ENCODE measurements at places on chromosomes 1 and 21.

DNA sequence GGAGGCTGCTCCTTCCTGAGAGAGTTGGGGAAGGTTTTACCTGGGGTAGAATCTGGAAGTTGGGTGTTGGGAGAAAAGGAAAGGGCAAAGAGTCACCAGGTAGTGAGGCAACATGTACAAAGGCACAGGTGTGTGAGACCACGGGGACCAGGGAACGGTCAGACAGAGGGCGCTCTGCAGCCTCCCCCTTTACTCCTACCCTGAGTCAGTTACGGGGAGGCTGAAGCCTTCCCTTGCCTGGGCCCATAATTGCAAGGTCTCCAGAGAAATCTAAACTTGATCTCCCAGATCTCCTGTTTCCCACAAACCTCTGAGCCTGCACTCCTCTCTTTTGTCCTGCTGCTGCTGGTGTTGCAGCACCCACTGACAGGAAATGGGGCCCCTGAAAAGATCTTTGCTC lies 22.0 kb downstream of the CCN1 start:
- no peak for DNase-seq

DNA sequence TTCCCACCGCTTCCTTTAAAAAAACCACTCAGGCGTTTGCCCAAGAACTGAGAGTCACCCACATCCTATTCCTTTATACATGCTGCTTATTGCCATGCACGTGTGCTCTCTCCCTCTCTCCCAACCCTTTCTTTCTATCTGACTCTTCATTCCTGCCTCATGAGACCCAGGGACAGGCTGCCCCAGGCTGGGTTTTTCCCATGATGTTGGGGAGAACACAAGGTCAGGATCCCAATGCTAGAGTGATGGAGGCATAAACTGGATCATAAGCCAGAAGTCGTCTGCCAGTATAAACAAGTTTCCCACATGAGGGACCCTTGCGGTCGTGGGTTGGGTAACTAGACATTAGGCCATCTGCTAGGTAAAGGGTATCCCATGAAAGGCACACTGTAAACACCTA lies 64.9 kb downstream of the CD2 start:
- no peak for DNase-seq

DNA sequence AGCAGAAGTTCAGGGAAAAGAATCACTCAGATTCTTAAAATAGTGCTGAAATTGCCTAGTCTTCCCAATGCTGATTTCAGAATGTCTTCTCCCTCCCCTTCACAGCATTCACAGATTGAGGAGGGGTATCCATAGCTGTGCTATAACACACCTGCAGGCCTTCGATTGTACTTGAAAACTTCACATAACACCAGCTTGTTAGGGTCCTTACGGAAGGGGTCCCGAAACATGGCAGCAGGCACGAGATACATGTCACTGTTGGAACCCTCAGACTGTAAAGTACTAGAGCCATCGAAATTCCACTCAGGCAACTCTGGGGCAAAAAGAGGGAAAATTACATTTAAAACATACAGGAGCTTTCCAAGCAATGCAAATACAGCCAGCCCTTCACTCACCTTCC lies 4.6 kb downstream of the GLUL start:
- DNase-seq: no peak

DNA sequence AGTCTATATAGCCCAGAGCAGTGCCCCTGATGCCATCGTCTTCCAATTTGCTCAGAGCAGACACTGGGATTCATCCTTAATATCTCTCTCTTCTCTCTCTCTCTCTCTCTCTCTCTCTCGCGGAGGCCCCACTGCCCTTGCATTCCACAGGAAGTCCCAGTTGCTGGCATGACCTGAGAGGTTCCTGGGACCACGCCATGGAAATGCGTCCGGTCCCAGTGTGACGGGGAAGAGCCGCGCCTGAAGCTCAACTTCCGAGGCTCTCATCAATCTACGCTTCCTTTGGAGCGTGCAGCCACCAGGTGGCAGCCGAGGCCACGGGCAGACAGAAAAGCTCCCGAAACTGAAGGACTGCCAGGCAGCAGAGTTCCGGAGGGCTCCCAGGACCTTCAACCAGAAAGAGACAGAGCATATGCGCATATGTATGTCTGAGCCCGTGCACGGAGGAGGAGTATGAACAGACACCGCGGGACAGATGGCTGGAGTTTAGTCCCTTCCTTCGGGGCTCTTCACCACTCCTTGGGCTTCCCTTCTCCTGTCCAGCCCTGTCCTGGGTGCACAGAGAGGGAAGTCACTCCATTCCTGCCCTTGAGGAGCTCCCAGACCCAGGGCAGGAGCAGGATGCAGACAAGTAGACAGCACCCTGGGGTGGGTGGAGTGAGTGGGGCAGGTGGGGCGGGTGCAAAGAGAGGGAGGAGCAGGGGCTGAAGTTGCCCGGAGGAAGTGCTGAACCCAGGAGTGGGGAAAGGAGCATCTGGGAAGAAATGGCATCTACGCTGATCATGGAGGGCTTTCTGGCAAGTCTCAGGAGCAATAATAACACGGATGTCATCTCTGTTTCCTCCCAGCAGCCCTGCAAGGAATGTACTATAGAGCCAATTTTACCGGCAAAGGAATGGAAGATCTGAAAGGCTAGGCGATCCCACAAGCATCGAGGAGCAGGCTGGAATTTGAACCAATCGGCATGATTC lies 10.5 kb downstream of the PDZK1IP1 start:
- peak; percentile 77 for DNase-seq

DNA sequence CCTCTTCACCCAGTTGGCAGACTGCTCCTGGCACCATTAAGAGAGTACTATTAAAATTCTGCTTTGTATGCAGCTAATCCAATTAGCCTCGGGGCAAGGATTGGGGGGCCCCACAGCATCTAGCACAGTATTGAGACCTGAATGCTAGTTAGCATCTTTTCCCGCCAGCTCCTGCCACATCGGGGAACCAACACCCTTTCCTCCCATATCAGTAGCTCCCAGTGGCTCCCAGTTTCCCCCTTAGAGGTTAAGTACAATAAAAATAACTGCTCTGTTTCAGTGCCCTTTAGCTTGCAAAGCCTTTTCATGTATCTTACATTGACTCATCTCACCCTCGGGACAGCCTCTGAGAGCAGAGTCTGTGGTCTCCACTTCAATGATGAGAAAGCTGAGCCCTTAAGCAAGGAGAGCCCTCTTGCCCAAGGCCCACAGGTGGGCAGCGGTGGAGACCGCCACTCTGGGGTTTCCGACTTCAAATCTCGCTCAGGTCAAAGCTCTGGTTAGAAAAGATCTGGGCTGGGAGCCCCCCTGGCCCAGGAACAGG lies 4.2 kb upstream of the PMVK start:
- DNase-seq: no peak

GRCh38 chr1:233025567-233025966 lies 75.2 kb downstream of the NTPCR start:
- DNase-seq: no peak

DNA sequence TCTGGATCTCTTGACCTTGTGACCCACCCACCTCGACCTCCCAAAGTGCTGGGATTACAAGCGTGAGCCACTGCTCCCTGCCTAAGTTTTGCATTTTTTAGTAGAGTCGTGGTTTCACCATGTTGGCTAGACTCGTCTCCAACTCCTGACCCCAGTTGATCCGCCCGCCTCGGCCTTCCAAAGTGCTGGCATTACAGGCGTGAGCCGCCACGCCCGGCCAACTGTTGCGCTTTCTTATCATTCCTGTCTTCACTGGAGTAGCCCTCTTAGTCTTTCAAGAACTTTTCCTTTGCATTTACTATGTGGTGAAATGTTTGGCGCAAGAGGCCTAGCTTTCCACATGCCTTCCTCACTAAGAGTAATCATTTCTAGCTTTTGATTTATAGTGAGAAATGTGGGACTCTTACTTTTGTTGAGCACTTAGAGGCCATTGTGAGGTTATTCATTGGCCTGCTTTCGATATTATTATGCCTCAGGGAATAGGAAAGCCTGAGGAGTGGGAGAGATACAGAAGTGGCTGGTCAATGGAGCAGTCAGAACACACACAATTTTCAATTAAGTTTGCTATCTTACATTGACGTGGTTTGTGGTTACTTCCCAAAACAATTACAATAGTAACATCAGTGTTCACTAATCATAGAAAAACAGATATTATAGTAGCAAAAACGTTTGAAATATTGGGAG lies 111.0 kb downstream of the ZMYM4 start:
- DNase-seq: no peak

GRCh38 chr1:246155923-246156322 lies 351.2 kb downstream of the SMYD3 start:
- no peak for DNase-seq

DNA sequence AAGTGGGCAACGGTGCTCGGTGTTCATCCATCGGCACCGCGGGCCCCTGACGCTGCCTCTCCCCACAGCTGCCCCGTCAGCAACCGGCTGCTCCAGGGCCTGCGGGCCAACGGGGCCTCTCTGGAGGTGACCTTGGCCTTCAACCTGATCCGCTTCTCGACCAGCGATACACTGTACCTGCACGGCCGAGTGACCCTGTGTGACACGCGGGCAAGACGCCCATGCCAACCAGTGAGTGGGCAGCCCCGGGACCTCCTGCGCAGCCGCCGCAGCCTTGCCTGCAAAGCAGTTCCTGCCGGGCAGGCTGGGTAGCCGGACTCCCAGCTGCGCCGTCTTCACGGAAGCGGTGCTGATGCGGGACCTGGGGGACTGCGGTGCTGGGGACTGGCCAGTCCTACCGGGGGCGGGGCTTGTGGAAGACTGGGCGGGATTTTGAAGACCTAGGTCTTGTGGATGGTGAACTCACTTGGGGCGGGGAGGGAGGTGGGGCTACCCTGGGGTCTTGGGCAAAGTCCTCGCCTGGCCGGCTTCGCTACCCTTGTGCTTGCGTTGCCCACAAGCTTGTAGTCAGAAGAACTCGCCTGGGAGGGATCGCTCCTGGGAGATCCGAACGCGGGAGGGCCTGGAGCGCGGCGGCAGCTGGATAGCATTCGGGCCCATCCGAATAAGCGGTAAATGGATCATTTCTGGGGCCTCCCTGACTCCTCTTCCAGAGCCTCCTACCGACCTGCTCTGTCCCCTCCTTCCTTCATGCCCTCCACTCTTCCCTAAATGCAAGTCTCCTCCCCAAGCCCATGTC lies 8.8 kb upstream of the CEP85 start:
- peak; percentile 56 for DNase-seq

DNA sequence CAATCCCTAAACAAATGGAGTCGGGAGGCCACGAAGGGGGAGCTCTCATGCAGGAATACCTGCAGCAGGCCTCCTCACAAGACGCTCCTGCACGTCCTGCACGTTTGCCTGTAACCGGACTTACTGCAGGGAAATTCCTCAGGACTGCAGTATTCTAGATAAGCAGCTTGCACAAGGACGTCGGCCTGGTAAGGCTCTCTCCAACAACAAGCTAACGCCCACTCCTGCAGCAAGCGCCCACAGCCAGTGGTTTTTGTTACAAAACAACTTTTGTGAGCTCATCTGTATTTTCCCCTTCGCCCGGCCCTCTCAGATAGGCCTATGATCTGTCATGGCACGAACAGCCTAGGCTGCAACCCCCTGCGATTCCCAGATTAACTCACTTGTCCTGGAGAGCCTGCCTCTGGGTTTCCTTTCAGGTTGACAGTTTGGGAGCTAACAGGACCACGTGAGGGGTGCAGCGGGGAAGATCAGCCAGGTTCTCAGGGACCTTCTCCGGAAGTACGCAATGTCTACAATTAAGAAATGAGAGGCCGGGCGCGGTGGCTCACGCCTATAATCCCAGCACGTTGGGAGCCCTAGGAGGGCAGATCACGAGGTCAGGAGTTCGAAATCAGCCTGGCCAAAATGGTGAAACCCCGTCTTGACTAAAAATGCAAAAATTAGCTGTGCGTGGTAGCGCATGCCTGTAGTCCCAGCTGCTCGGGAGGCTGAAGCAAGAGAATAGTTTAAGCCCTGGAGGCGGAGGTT lies 921 bp upstream of the MIB2 start:
- peak; percentile 66 for DNase-seq

DNA sequence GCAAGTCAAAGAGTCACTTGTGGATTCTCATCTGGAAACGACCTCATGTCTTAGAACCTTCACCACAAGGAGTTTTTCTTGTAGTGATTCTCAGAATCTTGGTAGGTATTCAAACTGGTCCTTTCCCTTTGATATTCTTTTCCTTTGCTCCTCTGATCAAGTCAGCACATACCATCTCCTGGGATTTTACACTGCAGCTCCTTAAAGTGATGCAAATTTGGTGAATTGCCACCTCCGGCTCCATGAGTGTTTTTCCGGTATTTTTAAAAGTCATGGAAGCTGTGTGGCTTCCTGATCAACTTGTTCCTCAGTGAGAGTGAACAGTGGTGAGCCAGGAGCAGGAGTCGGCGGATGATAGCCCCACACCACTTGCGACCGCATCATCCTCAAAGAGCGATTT lies 182.1 kb upstream of the DAB1 start:
- no peak for DNase-seq

DNA sequence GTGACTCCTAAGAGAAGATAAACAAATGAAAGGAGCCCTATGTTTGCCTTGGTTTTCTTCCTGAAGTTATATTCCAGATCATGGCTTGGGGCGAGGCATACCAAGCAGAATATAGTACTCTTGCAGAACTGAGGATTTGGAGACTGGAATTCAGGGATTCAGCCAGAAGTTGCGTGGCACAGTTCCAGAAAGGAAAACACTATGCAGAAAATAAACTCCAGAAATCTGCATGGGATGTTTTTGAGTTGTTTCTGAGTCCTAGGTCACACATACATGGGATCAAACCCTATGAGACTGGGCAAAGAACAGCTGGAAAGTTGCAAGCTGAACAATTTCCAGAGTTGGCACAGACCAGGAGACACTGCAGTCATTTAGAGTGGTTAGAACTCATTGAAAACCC lies 42.9 kb upstream of the IFFO2 start:
- DNase-seq: no peak

DNA sequence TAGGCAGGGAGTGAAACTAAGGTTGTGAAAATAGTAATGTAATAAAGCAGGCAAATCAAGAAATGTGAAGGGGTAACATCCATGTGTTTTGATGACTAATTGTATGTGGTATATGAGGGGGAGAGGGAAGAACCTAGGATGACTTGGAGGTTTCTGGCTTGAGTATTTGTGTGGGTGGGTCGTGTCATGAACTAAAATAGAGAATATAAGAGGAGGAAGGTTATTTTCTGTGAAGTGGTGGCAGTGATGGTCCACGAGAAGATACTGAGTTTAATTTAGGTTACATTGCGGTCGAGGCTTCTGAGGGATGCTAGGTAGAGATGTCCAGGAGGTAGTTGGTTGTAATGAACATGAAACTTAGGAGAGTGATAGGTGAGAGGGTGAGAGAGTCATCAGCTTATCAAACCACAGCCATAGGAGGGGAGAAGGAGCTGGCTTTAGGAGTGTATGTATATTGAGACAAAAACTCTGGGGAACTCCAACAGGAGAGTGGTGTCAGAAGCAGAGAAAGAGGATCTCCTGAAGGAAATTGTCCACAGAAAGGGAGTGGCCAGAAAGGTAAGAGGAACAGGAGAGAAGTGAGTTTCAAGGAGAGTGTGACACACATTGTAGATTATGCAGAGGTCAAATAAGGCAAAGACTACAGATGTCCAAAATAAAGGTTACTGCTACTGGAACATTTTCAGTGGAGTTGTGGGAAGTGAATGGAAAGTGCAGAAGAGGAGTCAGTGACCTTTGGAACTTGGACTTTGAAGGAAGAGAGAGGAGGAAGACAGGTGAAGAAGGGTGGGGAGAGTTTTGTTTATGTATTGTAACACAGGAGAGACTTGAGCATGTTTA lies 89.0 kb upstream of the MACF1 start:
- no peak for DNase-seq

- no peak for DNase-seq
These were observed 66.3 kb upstream of the LRRC8D start for GRCh38 chr1:89754518-89754917.

GRCh38 chr1:81797701-81798100 lies 3.0 kb upstream of the ADGRL2 start:
- no peak for DNase-seq

Data from activated naive CD4-positive, alpha-beta T cell treated with anti-CD3 and anti-CD28 coated beads, Interleukin-2, amount 50 U/mL, for 16 hours (primary cell).